ENCODE measurements at places on chromosomes 12 and 14. TPM values are rescaled to one million over a fixed set of nuclear protein-coding genes. Genes with fewer than 3 reads are reported as not detected.

The MDM1 gene
- 38.5 TPM for polyA plus RNA-seq

The PPM1H gene
- polyA plus RNA-seq, result 27.1 TPM

The GLRX5 gene
- 69.1 TPM for polyA plus RNA-seq

The PTCSC3 gene
- 0.19 TPM for polyA plus RNA-seq

The HOXC9 gene
- 30.0 TPM for polyA plus RNA-seq
